ENCODE measurements at places on chromosomes 5 and 9. TPM values are rescaled to one million over a fixed set of nuclear protein-coding genes. Genes with fewer than 3 reads are reported as not detected.

Gene TCF7
- total RNA-seq = 4.7 TPM

Gene GPR150
- not detected for total RNA-seq

Gene FAM193B
- 50.7 TPM for total RNA-seq

Gene OSTF1
- 21.3 TPM for total RNA-seq

Gene TAF11L4
- not detected for total RNA-seq

Gene ANKRD20A1
- 0.88 TPM for total RNA-seq

Gene PCDHGB1
- 6.0 TPM for total RNA-seq

Gene HACD4
- 2.6 TPM for total RNA-seq

Gene SLC24A2
- 0.23 TPM for total RNA-seq

Gene ATP10B
- 0.47 TPM for total RNA-seq

Gene SARDH
- 19.6 TPM for total RNA-seq

Gene PCDHGA3
- total RNA-seq = 4.8 TPM

Gene TMEM215
- 0.88 TPM for total RNA-seq

Gene UNC13B
- total RNA-seq = 24.1 TPM

Gene SLIT3
- total RNA-seq = 40.6 TPM

Gene OLFM1
- total RNA-seq = 5.1 TPM

Gene NR2F1
- 292 TPM for total RNA-seq

Gene SLC2A8
- 23.6 TPM for total RNA-seq

All from metanephros (tissue), 2 donors.